Kidney (tissue), 22 donors: ENCODE measurements at places on chromosomes 5 and 9.

DNA sequence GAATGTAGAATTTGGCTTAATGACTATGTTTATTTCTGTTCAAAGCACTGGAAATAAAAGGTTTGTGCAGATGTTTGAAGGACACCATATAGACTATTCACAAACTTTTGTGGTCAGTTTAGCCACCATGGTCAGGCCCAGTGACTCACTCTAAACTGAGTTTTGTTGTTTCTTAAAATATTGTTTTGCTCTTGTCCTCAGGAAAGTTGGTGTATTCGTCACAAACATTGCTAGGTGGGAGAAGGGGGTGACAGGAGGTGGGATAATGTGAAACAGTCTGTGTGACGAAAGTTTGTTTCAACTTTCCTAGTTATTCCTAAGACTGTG is 35.0 kb upstream of the LIFR start:
- DNase-seq: no peak

DNA sequence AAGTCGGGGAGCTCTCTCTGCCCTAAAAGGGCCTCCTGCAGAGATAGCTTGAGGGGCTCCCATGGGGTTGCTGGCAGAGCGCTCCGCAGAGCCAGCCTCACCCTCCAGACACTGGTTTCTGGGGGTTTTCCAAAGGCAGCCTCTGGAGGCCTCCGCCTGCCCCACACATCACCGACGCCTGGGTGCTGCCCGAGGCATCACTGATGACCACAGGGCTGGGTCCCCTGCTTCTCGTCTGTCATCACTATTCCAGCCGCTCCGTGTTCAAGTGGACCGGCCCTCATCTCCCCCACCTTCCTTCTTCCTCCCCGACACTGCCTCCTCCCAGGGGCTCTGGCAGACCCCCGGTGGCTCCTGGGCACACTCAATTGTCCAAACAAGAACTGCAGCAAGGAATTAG is 64.1 kb upstream of the IRX4 start:
- DNase-seq: no peak

- no peak for DNase-seq
Observed at GRCh38 chr5:122030251-122030650, 47.8 kb downstream of the LOX start.

DNA sequence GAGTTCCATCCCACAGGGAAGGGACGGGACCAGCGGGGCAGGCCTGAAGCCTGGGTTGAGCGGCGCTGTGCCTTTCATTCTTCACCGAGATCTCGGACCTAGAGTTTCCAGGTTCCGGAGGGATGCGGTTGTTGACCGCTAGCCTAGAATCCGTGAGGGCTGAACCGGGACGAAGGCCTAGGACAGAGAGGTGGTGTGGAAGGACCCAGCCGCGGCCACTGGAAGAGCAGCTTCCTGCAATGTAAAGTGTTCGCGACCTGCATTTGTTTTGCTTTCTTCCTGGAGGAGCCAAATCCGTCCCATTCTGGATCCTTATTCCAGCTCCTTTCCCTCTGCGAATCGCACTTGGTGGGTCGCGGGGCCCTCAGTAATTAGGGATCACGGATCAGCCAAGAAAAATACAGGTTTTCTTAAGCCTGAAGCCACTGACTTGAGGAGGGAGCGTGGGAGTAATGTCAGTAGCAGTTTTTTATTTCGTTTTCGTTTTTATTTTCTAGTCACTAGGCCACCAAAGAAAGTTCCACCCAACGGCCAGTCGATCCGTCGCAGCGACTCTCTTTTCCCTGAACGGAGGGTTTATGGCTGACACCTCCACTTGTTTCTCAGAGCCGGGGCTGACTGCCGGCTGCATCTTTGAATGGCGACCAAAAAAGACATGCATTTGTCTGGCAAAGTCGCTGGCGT is 48.6 kb downstream of the ANXA2R start:
- no peak for DNase-seq

- no peak for DNase-seq
Observed at GRCh38 chr9:13083366-13083765, 196.1 kb downstream of the MPDZ start.

- no peak for DNase-seq
Observed at GRCh38 chr5:160229190-160229742, at the start of gene FABP6. Gene FABP6 (plus strand): TSS chr5:160229506. CDS start chr5:160229558, 52 bp downstream.

DNA sequence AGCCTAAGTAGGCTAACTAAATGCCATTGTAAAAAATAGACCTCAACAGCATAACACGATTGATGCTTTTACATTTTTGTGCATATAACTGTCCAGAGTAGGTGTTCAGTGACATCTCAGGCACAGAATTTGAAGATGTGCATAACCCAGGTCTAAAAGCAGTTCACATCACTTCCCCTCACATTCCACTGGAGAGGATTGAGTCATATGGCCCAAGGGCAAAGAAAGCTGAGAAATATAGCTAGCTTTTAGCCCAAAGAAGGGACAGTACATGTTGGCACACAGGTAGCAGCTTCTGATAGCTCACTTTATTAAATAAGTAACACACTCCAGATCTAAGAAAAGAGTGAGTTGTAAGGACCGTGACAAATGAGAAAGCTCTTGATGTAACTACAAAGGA is 2259.5 kb upstream of the WWC1 start:
- no peak for DNase-seq

GRCh38 chr5:119412279-119413227 is 39.7 kb upstream of the HSD17B4 start:
- DNase-seq: no peak

GRCh38 chr5:139523635-139524445 is 37.3 kb upstream of the UBE2D2 start:
- no peak for DNase-seq

DNA sequence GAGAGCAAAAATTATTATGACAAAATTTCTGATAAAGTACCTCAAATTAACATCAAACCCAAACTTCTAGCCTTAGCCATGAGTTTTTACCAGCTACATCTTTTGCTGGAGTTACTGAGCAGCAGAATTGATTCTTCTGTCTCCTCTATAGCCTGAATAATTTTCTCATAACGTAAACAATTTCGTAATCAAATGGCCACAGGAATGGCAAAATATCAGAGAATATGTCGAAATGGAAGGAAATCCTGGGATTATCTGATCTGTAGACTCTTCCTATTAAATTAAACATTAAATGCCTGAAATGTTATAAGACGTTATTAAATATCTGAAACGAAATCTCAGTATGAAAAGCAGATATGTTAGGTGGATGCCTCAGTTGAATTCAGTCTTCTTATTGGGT is 41.1 kb downstream of the LURAP1L start:
- no peak for DNase-seq

DNA sequence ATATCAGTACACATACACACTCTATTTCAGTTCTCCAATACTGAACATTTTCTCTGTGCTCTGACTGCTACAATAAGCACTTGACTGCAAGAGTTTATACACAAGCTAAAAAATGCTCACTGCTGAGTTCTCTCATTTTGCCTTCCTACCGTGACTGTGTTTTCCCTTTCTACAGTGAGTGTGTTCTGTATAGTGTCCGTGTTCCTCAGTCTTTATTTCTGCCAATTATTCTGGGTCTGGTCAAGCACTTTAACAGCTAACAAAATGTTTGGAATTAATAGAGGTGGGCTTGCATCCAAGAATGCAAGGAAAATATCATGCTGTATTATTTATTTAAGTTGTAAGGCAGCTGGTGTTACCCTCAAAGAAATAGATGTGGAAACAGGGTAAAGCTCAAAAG is 217.0 kb upstream of the NREP start:
- DNase-seq: no peak

- DNase-seq: no peak
Observed at GRCh38 chr9:137671721-137672120, 52.9 kb downstream of the EHMT1 start.

DNA sequence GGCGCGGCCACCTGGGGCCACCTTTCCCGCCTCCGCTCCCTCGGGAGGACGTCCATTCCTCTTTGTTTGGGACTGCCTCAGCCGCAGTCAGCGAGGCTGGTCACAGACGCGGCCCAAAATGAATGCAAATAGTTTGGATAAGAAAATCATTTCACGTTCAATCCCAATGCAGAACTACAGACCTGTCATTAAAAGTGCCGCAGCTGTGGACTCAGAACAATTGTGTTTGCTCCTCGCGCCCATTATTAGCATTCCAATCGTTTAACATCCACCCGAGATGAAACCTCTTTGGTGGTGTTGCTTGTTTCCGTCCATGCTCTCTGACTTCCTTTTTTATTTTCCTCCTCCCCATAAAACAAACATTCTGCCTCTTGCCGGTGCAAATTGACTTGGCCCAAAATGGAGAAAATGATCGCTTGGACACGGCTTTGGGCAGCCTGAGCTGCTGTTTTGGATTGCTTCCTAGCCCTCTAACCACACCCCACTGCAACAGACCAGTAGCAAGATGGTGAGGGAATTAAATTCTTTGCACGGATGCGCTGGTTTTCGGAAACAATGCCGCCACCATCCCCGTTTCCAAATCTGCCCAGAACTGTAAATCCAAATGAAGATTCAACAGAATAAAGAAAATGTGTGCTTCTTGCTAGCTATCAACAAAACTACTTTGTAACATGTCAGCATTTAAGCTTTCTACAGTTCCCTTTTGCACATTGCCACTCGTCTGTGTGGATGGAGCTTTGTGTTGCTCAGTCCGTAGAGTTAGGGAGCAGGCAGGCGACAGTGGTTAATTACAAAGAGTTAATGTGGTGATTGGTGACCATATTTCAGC is 784 bp downstream of the NLN start:
- DNase-seq: peak; percentile 81
